ENCODE measurements at places on chromosomes 5 and 9.

- DNase-seq = no peak
These were observed 181.3 kb upstream of the ST8SIA4 start for GRCh38 chr5:101084353-101084752.

- no peak for DNase-seq
These were observed 160.8 kb upstream of the KLF4 start for GRCh38 chr9:107650321-107650720.

DNA sequence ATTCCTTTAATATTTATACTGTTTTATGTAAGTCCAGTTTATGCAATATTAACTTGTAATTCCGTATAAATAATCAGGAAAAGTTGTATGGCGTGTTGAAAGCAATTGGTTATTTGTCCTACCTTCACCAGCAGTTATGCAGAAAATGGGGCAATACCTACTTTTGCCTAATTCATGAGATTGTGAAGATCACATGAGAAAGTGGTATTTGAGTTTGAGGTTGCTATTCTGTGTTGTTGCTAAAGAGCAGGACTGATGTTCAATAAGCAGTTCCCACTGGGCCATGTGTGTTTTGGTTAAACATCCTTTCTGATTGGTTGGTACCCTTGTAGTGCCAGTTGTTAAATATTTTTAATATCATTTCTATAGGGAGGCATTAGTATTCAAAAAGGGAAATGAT, 3.2 kb downstream of the TGFBR1 start:
- DNase-seq = no peak

GRCh38 chr9:72292256-72292682, 72.7 kb downstream of the ZFAND5 start:
- peak; percentile 60 for DNase-seq

DNA sequence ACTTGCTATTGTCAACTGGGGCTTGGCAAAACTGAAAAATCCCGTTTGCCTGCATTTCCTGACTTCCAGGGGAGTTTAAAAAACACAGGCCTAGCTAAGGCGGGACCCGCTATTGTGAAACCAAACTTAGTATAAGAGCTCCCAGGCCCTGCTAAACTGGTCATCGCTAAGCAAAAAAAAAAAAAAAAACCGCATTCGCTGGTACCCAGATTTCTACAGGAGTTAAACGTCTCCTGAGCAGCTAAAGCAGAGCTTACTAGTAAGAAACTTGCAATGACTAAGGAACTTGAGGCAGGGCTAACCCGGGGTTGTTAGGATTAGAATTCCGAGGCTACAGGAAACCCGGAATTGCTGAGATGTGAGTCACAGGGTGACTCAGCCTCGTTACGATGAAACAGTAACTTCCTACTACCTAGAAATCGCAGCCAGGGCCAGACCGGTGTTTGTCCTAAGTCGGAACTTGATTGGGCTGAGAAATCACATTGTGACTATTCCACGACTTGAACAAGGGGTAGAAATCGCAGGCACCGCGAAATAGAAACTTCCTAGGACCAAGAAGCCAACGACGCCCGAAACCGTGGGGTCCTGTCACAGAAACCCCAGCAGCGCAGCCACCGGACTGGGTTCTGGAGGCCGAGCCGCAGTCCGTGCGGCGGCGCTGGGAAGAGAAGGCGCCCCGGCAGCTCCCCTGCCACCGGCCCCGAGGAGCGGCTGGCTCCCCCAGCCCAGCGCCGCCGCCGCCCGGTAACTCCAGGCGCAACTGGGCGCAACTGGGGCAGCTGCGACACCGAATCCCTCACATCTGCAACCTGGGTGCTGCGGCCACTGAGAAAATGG, 89.4 kb downstream of the ANXA2R start:
- peak; percentile 81 for DNase-seq
